Right kidney (tissue), 9 donors: ENCODE measurements at places on chromosomes 4 and X.

DNA sequence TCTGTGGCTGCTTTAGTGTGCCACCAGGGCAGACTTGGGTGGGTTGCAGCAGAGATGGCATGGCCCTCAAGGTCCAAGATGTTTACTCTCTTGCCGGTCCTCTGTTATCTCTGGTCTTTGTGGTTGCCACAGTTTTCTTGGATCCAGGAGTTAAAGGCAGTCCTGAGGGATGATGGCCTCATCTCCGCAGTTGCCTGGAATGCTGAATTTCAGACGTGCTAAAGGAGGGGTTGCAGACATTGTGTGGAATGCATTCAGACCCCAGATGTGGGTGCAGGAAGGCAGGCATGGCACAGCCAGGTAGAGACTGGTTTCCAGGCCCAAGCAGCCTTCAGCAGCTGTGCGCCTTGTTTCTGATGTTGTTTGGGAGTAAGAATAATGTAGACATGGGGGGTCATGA is 64.4 kb downstream of the TBL1X start:
- DNase-seq, result no peak

DNA sequence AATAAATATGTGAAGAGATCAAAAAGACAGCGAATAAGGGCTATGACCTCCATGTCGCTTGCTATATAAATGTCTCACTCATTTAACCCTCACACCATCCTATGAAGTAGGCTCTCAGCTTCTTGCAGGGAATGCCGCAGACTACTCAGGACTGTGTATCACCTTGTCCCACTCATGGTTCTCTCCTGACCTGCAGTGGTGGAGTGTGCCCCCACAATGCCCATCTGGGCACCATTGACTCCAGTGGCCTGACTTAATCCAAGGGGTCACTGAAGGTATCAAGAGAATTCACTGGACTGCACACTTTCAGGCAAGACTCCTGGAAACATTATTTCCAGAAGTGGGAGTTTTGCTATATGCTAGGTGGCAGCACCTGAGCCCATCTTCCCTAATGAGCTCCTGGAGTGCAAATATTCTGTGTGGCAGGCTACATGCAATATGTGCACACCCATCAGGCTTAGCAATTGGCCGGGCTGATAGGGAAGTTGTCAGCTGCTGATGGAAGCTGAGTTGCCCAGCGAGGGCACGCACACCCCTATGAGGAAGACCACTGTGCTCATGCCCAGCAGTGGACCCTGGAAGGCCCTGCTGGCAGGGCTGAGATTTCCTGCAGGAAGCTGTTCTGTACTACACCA is 8.2 kb upstream of the EFNB1 start:
- DNase-seq, result no peak

- no peak for DNase-seq
Measured at GRCh38 chrX:112636288-112636687, 43.5 kb downstream of the LHFPL1 start.

- DNase-seq, result no peak
Measured at GRCh38 chr4:102593147-102593546, 92.0 kb downstream of the NFKB1 start.

DNA sequence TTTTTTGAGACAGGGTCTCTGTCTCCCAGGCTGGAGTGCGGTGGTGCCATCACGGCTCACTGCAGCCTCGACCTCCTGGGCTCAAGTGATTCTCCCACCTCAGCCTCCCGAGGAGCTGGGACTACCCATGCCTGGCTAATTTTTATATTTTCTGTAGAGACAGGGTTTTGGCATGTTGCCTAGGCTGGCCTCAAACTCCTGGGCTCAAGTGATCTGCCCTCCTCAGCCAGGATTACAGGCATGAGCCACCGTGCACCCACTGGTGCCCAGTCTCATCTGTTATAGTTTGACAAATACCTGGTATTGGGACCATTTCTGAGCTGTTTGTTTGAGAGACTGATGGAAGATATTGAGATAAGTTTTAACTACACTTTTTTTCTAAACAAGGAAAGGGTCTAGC is 57.5 kb upstream of the SMIM10 start:
- DNase-seq, result no peak

DNA sequence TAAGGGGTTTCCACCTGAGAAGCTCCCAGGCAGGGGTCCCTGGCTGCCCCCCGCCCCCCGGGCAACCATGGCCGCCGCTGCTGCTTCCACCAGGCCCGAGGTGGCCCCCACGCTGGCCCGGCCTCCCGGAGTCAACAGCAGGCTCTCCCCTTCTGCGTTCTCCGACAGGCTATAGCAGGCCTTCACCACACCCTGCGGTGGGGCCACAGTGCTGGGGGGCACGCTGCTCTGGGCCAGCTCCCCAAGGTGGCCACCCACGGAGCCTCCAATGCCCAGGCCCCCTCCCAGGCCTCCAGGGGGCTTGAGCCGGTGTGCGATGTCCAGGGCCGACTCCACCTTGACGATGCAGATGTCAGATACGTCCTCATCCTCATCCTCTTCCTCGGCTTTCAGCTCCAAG is 72.5 kb downstream of the UBE2K start:
- DNase-seq, result no peak

GRCh38 chr4:56871371-56871866 is 36.3 kb upstream of the REST start:
- no peak for DNase-seq

DNA sequence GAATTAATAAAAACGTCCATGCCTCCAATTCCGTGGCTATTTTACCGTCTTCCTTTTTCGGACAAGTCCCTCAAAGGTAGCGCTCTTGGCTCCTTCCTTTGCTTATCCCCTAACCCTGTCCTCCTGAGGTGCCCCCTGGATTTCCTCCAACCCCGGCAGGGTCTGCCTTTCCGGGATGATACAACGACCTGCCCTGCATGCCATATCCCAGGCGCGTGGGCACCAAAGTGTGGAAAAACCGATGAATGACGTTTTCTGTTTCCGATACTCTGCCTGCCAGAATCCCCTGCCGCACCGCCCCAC is 706 bp upstream of the CSTF2 start:
- DNase-seq, result no peak

GRCh38 chr4:1628892-1629698 is 55.0 kb downstream of the FAM53A start:
- DNase-seq, result peak; percentile 68

GRCh38 chr4:163385466-163385865 is 41.8 kb downstream of the NPY5R start:
- DNase-seq, result no peak

- no peak for DNase-seq
Measured at GRCh38 chr4:85391589-85392410, 83.2 kb upstream of the ARHGAP24 start.

DNA sequence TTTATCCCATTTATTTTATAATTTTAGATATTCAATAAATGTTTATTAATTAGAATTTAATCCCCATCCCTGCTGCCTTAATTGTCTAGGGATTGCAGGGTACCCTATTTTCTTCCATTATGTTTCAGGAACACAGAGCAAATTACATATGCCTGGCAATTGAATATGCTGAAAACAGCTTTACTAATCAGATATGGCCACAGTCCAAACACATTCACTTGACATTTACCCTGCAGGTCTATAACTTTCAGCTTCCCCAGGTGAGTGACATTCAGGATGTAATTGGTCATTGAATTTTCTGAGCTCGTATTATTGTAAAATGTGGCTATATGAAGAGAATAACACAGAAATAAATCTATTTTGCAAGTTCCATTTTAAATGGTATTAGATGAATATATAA is 218.7 kb upstream of the NDST4 start:
- no peak for DNase-seq

DNA sequence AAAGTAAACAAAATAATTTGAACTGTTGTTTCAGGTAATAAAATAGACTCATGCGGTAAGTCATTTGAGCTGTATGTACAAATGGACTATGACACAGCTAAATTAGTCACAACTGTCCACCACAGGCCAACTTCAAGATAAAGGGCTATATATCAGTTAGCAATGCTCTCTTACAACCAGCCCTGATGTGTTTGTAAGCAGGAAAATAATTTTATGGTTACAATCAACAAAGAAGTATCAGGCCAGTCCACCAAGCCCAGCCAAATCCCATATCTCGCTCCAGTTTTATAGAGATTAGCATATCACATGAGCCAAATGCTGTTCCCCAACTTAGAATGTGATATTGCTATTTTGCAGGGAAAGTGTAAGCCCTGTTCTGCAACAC is 511 bp upstream of the DUSP21 start:
- DNase-seq, result no peak

- DNase-seq, result no peak
Measured at GRCh38 chr4:152115118-152115517, 354.3 kb upstream of the GATB start.

DNA sequence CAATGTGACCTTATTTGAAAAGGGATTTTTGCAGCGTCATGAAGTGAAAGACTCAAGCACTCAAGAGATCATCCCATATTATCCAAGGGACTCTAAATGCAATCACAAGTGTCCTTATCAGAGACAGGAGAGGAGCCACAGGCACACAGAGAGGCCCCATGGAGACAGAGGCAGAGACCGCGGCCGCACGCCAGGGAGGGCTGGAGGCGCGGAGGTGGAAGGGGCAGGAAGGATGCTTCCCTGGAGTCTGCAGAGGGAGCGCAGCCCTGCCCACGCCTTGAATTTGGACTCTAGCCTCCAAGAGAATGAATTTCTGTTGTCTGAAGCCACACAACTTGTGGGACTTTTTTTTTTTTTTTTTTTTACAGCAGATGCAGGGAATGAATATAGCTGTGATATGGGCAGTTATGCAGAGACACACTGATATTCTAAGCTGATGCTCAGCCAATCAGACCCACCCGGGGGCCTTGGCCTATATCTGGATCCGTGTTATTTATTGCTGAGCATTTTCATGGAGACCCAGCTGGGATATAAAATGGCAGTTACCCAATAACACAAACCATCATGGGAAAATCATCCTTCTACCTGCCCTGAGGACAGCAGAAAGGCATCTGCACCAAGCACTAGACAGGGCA is 244.8 kb upstream of the PSAPL1 start:
- DNase-seq, result no peak

DNA sequence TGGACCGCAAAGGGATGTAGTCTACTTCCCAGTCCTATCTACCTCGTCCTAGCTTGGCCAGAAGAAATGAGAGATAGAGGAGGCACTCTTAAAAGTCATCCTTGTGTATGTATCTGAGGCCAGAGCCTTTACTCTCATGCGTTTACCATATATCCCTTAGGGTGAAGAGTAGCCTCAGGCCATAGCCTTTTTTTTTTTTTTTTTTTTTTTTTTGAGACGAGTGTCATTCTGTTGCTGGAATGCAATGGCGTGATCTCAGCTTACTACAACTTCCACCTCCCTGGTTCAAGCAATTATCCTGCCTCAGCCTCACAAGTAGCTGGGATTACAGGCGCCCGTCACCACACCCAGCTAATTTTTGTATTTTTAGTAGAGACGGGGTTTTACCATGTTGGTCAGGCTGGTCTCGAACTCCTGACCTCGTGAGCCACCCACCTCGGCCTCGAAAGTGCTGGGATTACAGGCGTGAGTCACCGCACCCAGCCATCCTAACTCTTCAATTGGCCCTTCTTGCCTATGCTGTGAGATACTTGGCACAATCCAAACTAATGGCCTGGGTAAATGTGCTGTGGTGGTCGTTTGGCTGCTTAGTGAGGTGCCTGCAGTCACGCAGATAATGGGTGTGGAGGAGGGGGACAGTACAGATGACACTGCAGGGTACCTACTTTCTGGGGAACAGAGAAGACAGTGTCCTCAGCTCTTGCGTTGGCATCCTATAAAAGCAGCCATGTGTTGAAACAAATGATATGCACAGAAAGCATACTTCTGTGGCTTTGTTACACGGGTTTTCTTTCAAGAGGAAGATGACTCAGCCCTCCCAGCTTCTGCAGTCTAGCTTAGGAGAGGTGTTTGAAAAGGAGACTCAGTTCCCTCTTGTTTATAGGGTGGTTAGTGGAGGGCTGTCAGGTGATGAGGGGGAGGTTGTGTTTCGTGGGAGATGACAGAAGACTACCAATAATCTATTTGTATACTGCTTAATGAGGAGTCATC is 10.4 kb upstream of the DGAT2L6 start:
- no peak for DNase-seq

- DNase-seq, result no peak
Measured at GRCh38 chr4:102759831-102760644, 730 bp downstream of the MANBA start.

- no peak for DNase-seq
Measured at GRCh38 chrX:41419082-41419481, 28.1 kb upstream of the NYX start.

GRCh38 chr4:69610484-69610883 is 29.0 kb downstream of the UGT2A2 start:
- no peak for DNase-seq

DNA sequence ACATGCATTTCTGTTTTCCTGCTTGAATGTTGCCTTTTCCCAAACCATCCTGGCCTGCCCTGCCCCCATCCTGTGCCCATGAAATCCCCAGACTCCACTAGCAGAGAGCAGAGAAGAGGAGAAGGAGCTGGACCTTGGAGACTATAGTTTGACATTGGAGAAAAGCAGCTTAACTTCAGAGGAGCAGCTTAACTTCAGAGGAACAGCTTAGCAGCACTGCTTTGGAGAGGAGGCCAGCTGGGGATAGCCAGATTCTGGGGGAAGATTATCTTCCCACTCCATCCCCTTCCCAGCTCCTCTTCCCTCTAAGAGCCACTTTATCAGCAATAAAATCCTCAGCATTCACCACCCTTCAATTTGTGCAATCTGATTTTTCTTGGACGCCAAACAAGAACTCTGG is 443.0 kb downstream of the PCDH10 start:
- no peak for DNase-seq

- no peak for DNase-seq
Measured at GRCh38 chr4:82136161-82136801, 237.5 kb downstream of the HNRNPD start.

DNA sequence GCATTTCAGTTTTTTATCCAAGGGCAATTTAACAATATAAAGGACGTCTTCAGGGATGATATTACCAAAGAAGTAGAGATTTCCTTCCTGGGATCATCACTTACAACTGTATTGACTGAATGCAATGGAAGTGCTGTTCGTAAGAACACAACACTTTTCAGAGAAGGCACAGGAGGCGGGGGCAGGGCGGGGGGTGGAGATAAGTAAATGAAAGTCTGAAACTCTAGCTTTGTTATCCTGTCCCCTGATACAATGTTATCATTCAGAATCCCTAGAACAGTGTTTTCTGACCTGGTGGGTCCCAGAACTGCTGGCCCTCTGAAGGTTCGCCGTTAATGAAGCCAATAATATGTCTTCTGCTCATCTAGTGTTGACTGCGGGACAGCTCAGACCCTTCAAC is 124.6 kb downstream of the NSUN7 start:
- DNase-seq, result no peak

- DNase-seq, result no peak
Measured at GRCh38 chrX:3940000-3940610, 226.7 kb upstream of the PRKX start.

- DNase-seq, result no peak
Measured at GRCh38 chr4:1565598-1566295, 118.4 kb downstream of the FAM53A start.

- no peak for DNase-seq
Measured at GRCh38 chr4:27027428-27027827, 166.8 kb downstream of the STIM2 start.

DNA sequence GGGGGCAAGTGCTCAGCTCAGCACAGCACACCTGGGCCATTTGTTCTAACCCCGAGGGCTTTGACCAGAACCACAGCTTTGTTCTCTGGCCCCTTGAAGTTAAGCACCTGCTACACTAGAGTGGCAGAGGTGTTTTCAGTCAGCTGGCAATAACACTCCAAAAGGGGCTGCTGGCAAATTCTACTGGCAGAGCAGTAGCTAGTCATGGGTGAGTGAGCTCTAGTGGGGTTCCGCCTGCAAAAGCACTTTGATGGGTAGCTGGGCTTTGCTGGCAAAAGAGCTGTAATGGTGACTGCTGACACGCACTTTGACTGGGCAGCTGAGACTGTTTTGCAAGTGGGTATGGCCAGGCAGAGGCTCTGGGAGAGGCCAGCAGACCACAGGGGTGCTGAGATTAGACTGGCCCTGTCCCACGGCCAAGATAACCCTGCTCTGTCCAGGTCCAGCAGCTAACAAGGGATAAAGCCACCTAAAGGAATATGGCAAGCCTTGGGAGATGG is 65.2 kb upstream of the TENT5D start:
- DNase-seq, result no peak
